ENCODE measurements at places on chromosomes 12 and 14. TPM values are rescaled to one million over a fixed set of nuclear protein-coding genes. Genes with fewer than 3 reads are reported as not detected.
A peak's percentile ranks its signal among the peaks of the same experiment; 100 is the strongest.

- no peak overlapping the region for H3K27ac ChIP-seq
- H3K4me1 ChIP-seq = peaks cover 5% of the 10 kb centered on the region
- H3K36me3 ChIP-seq = no peaks in the 10 kb centered on the region
- DNase-seq = no peak
Measured at GRCh38 chr12:130849561-130850417, 10.7 kb upstream of the STX2 start.

The PSMB5 gene
- 239 TPM for total RNA-seq

GRCh38 chr14:73211251-73212040 lies 25.9 kb upstream of the PAPLN start:
- no peak overlapping the region for H3K27ac ChIP-seq
- H3K27me3 ChIP-seq = no peaks in the 10 kb centered on the region
- peaks cover 16% of the 10 kb centered on the region for H3K4me1 ChIP-seq
- H3K4me3 ChIP-seq = no peak overlapping the region
- no peak for DNase-seq

GRCh38 chr14:80336608-80337106 lies 125.4 kb upstream of the DIO2 start:
- H3K27ac ChIP-seq = no peak overlapping the region
- H3K36me3 ChIP-seq = no peaks in the 10 kb centered on the region
- no peak overlapping the region for H3K4me3 ChIP-seq
- H3K4me1 ChIP-seq = no peaks in the 10 kb centered on the region

The CFAP251 gene
- total RNA-seq = 4.7 TPM

DNA sequence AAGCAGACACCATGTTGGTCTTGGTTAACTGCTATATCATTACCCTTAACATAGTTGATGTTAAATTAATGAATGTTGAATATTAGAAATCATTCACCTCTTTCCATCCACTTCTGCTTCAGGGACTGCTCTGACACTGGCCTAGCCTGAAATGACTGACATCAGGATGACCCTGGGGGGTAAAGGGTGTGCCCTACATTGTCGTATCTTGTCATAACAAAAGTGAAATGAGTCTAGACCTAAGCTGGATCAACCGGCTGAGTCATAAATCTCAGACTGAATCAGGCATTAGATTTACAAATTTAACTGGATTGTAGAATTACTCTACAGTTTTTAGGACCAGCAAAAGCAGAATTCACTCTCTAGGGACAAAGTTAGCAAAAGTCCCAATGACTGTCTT lies 35.3 kb downstream of the KICS2 start:
- H3K4me3 ChIP-seq = peak overlapping the region; percentile 15
- H3K27ac ChIP-seq = peak overlapping the region; percentile 68
- DNase-seq = no peak
- H3K36me3 ChIP-seq = no peaks in the 10 kb centered on the region

DNA sequence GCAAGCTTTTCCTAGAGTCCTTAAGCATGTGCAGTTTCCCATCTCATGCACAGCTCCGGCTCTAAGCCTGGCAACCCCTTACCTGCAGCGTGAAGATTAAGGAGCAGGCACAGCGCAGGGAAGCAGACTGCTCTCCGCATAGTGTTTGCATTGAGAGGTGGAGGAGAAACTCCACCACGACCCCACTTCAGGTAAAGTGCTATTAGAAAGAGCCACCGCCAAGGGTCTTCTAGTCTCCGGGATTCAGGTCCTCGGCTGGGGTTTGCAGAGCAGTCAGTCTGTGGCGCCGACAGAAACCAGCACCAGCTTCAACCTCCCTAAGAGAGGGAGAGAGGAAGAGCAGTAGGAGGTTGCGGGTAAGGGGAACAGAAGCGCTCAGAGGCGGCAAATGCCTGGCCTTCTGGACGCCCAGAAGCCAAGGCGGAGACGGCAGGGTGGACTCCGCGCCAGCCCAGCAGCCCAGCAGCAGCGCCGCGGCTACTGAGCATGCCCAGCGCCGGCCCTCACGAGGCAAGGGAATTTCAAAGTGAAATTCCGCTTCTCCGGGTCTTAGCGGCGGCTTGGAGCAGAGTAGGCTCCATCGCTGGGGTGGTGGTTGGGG lies at the start of gene PTPRR:
PTPRR (minus strand) TSS at position 488 of the 601 bp plus-strand sequence; CDS start at position 140, 348 bp downstream.
- no peak within 1 kb of the TSS for H3K4me3 ChIP-seq
- H3K27ac ChIP-seq = no peak within 1 kb of the TSS
- H3K4me1 ChIP-seq = no peaks in the 10 kb centered on the region
- no peaks in the 10 kb centered on the region for H3K27me3 ChIP-seq
- DNase-seq = no peak
- no peaks in the 10 kb centered on the region for H3K36me3 ChIP-seq

- peaks cover 7% of the 10 kb centered on the region for H3K27me3 ChIP-seq
- no peaks in the 10 kb centered on the region for H3K36me3 ChIP-seq
Measured at GRCh38 chr14:91298576-91298975, 54.1 kb upstream of the GPR68 start.

- H3K36me3 ChIP-seq = no peaks in the 10 kb centered on the region
- peaks cover 6% of the 10 kb centered on the region for H3K4me1 ChIP-seq
- H3K4me3 ChIP-seq = no peak overlapping the region
- H3K27ac ChIP-seq = no peak overlapping the region
Measured at GRCh38 chr14:103087343-103087835, 3.4 kb downstream of the LBHD2 start.

The BATF gene
- not detected for total RNA-seq

DNA sequence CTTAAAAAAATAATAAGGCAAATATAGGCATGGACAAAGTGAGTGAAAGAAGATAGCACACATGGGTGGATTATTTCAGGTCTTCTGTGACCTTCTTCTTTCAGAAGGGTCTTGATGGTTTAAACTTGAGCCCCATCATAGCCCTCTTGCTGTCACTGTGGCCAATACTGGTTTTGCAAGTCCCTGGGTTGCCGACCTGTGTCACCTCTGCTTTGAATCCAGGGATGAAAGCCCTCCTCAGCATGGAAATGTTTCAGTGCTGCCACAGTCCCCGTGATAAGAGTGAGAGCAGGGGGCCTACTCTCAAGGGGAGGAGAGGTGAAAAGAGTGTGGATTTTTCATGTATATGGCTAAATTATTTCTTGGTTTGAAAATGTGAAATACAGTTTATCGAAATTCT lies 30.2 kb upstream of the ATF1 start:
- peaks cover 18% of the 10 kb centered on the region for H3K36me3 ChIP-seq
- H3K27ac ChIP-seq = no peak overlapping the region
- no peak overlapping the region for H3K4me3 ChIP-seq
- H3K4me1 ChIP-seq = peaks cover 6% of the 10 kb centered on the region
- H3K27me3 ChIP-seq = no peaks in the 10 kb centered on the region

- no peak overlapping the region for H3K27ac ChIP-seq
- no peaks in the 10 kb centered on the region for H3K27me3 ChIP-seq
- no peak for DNase-seq
- no peak overlapping the region for H3K4me3 ChIP-seq
- peaks cover 31% of the 10 kb centered on the region for H3K4me1 ChIP-seq
Measured at GRCh38 chr12:75981247-75982168, 50.1 kb downstream of the PHLDA1 start.

DNA sequence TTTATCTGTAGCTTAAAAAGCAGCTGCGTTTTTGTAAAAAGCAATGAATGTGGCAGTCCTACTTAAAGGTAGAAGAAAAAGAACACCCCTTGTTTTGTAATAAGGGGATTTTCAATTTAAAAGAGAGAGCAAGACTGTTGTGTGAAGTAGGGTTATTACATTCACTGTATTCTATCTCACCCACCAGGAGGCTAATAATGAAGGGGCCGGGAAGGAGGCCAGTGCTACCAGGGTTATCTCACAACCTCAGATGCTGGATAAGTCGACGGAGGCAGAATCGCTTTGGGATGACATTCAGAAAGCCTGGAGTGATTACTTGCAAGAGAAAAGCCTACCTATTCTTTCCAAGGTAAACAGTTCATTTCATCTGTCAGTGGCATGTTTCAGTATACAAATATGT lies 97.7 kb downstream of the RMST start:
- no peak overlapping the region for H3K4me3 ChIP-seq
- H3K27me3 ChIP-seq = no peaks in the 10 kb centered on the region
- no peak overlapping the region for H3K27ac ChIP-seq
- H3K36me3 ChIP-seq = no peaks in the 10 kb centered on the region
- H3K4me1 ChIP-seq = peaks cover 5% of the 10 kb centered on the region

The TEAD4 gene
- total RNA-seq = 13.0 TPM
